ENCODE measurements at places on chromosomes 13 and 19.

- DNase-seq = no peak
Measured at GRCh38 chr19:45592366-45592765, 7.8 kb upstream of the OPA3 start.

DNA sequence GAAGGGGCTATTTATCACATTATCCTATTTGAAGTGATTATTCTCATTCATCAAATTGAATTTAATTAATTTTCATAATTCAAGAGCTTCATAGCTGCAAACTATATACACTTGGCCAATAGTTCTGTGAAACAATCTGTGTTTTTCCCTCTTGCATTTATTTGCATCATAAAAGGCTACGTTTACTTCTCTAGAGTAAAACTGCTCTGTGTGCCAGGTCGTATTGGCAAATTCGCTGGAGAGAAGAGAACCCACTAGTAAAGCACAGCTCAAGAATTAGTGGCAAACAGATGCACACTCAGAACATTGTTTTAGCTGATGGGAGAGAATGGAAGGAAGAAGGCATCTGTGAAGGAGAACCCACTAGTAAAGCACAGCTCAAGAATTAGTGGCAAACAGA is 81.8 kb downstream of the CYSLTR2 start:
- DNase-seq = no peak

GRCh38 chr19:38851622-38852230 is 1.9 kb upstream of the HNRNPL start:
- DNase-seq = peak; percentile 92

GRCh38 chr13:100234006-100234405 is 145.1 kb downstream of the PCCA start:
- DNase-seq = no peak

- no peak for DNase-seq
Measured at GRCh38 chr13:107941345-107942029, 273.8 kb downstream of the LIG4 start.

DNA sequence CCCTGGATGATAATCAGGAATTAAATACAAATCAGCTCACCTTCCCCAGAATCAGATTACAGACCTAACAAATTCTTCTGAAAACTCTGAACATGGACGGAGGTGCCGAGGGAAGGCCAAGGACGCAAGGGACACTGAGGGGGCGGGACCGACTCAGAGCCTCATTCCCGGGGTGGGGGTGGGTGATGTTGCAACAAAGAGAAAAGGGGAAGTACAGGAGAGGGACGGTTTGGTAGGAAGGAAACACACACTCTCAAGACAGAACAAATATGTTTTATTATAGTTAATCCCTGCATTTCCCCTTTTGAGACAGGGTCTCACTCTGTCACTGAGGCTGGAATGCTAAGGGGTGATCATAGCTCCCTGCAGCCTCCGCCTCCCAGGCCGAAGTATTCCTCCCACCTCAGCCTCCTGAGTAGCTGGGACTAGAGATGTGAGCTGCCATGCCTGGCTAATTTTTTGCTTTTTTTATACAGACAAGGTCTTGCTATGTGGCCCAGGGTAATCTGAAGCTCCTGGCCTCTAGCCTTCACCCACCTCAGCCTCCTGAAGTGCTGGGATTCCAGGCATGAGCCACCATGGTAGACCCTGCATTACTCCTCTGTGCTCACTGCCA is 786 bp upstream of the LILRA2 start:
- no peak for DNase-seq

DNA sequence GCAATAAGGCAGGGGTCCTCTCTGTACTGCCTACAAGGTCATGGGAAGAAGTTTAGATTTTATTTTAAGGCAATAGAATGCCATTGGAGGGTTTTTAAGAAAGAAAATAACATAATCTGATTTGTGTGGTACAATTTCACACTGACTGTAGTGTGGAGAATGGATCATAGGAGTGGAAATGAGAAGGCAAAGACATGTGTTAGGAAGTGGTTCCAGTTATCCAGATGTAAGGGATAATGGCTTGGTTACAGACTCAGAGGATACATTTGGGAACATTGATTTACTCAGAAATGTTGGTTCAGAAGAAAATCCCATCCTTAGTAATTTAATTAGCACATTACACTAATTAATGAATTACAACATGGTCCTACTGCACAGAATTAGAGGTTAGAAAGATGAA is 788.2 kb downstream of the SLITRK5 start:
- DNase-seq = no peak

Data from activated T-cell treated with anti-CD3 and anti-CD28 coated beads for 48 hours (primary cell).